MG63 (cell line): ENCODE measurements at places on chromosomes 16 and 17. TPM values are rescaled to one million over a fixed set of nuclear protein-coding genes. Genes with fewer than 3 reads are reported as not detected.

- DNase-seq = no peak
Measured at GRCh38 chr16:60810250-60810649, 1226.0 kb downstream of the CDH8 start.

DNA sequence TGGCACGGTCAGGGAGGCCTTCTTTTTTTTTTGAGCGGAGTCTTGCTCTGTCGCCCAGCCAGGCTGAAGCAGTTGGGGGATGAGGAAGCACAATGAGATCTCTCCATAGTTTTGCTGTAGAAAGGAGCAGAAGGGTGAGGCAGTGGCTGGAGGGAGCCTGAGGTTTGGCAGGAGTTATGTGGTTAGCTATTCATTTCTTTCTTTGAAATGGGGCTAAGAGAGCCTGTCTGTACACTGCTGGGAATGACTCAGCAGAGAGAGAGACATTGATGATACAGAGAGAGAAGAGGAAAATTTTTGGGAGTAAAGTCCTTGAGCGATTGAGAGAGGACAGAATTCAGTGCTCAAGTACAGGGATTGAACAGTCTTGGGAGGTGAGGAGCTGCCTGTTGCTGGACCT lies 22.1 kb downstream of the NOS2 start:
- peak; percentile 47 for DNase-seq

The EFNB3 gene
- total RNA-seq = 0.53 TPM in 1 of 2 replicates, not detected in the other

The WFDC1 gene
- 0.40 TPM in 1 of 2 replicates, not detected in the other for total RNA-seq

The CX3CL1 gene
- total RNA-seq = not detected in 2 replicates

GRCh38 chr17:7508145-7508544 lies 24.0 kb downstream of the POLR2A start:
- DNase-seq = no peak

DNA sequence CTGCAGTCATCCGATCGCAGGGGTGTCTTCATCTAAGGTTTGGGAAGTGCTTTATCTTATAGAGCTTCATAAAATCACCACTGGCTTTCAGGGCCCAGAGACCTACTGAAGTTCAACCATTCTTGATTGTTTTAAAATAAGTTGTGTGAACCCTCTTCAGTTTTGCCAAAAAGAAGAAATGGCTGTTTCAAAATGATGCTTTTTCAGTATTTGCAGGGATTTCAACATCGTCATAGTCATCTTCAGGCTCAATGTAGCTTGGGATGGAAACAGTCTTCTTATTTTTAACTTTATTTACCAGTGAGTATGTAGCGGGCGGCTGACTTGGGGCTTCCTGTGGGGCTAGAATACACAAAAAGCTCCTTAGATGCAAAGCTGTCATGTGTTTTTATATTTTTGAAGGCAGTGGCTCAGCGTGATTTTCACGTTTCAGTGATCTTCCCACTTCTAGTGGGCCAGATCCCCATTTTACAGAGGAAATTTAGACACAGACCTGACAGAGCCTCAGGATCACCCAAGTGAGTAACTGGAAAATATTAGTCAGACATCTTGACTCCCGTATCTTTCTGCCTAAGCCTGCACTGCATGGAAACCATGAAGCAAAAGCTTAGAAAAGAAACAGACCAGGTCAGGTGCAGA lies 19.1 kb upstream of the ZNF594 start:
- DNase-seq = no peak

DNA sequence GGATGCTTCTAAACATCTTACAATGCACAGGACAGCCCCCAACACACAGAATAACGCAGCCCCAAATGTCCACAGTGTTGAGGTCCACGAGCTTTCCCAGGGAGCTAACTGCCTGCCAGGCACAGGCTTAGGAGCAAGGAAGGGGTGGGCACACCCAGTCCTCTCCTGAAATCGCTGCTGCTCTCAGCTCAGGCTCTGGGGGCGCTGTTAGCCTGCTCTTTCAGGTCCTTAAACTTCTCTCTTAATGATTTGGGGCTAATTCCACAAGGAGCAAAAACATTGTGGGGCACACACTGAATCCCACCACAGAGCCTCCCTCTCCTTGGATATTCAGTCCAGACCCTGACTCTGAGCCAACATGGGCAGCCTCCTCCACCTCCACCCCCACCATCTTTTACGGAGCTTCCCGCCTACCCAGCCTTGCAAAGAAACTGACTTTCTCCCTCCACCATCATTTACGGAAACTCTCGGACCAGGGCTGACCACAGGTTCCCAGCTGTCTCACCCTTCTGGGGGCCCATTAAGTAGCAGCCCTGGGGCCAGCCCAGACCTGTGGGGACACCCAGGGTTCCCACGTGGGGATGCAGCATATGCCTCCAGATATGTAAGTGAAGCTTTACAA lies 1.1 kb downstream of the CD300H start:
- peak; percentile 57 for DNase-seq

The FOXL1 gene
- not detected in 2 replicates for total RNA-seq

GRCh38 chr16:622920-623280 lies 7.9 kb upstream of the WFIKKN1 start:
- no peak for DNase-seq

DNA sequence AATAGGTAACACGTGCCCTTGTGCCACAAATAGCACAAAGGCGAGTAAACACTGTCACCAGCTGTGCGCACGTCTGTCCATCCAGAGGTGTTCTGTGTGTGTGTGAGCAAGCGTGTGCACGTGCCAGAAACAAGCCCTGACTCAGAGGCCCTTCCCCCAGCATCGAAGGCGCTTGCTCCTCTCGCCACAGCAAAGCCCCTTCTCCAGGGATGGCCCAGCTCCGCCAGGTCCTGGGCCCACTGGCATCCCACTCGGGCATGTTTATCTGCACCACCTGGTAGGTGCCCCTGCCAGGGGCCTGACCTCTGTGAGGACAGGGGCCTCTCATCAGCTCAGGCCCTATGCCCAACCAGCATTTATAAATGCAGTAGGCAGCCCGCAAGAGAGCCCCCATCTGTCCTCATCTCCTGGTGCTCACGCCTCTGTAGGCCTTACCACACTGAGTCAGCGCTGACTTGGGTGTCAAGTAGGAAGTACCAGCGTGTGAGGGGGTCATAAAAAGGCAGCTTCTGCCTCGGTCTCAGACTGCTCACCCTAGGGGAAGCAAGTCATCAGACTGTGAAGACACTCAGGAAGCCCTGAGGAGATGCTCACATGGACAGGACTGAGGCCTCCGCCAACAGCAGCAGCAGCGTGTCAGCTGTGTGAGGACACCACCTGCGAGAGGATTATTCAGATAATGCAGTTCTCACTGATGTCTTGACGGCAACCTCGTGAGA lies 10.8 kb downstream of the TMEM235 start:
- no peak for DNase-seq

The SLFN12L gene
- not detected in 2 replicates for total RNA-seq

The PDIA2 gene
- total RNA-seq = 3.1 TPM in 1 of 2 replicates, not detected in the other

GRCh38 chr17:42276359-42276608 lies at the start of gene STAT5B:
TSS of gene STAT5B (minus strand) at chr17:42276391. CDS start at chr17:42232127, 44,264 bp downstream.
- DNase-seq = peak; percentile 78

- no peak for DNase-seq
Measured at GRCh38 chr17:18025945-18026776, 12.8 kb downstream of the ATPAF2 start.

- no peak for DNase-seq
Measured at GRCh38 chr17:19376811-19377210, 1.5 kb upstream of the MAPK7 start.

DNA sequence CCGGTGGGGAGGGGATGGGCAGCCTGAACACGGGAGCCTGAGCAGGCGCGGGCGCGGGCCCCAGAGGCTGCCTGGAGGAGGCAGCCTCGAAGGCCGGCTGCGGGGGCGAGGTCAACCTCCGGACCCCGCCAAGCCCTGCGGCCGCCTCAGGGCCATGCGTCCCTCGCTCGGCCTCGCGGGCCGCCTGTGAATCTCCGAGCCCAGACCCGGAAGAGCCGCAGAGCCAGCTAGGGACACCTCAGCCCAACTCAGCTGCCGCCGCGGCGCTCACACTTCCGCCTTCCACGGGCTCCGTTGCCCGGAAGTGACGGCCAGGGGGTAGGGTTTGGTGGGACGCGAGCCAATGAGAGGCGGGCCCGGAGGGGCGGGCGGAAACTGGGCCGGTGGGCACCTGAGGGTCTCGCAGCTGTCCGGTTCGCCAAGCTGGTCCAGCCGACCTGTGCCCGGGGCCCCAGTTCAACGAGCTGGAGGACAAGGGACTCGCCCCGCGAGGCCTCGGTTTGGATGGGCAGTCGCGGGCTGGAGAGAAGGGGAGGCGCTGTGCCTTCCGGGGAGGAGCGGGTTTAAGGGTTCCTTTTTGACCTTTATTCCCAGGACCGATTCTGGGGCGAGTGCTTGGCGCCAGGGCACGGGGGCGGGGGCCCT lies at the start of gene SLC38A10:
Gene SLC38A10, minus strand, starts transcription at position 277 of the 645 bp plus-strand sequence. CDS start 386 bp downstream, outside the sequence.
- peak; percentile 92 for DNase-seq

DNA sequence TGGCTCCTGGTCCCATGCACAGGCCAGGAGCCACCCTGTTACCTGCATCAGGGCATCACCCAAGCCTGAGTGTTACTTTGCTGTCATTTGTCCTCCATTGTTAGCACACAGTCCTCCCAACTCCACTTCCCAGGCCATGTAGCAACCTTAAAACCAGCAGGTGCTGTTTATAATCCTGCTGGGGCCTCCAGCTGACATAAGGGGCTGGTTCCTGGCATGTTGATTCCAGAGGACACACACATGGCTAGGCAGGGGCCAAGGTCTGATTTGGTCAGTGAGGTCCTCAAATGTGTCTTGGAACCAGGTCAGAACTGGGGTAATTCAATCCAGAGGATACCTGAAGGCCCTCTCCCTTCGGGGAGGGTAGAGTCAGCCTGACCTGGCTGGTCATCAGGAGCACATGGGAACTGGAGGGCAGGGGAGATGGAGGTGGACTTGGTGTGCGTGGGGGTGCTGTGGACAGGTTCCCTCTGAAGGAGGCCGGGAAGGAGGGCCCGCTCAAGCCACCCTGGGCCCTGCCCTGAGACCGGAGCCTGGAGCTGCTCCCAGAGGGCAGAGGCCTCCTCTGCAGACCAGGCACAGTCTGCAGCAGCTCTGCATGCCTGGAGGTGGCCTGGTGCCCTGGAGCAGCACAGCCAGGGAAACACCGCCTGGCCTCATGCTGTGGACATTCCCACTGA lies 6.6 kb downstream of the ADORA2B start:
- DNase-seq = no peak

DNA sequence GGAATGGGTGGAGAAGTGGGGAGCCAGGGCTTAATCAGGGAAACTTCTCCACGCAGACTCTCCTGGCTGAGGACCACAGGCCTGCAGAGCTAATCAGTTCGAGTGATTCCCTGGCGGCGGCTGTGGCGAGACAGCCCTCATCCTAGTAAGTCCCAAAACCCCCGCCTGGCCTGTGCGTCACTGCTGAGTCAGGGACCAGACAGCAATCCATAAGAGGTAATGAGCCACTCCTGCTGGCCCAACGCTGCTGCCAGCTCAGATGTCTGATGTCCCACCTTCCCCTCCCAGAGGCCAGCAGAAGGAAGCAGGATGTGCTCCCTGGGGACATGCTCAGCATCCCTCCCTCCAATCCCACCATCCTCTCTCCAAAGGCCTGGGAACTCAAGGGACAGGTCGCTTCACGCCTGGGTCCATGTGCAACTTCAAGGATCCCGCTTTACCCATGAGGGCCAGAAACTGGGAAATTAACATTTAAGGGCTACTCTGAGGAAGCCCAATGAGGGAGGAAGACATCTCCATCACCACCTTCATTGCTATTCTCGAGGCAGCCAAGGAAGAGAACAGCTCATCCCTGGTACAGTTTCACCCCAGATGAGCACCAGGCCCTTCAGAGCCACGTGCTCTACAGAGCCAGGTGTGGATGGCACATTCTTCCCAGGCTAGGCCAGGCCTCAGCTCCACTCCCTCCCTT lies 7.9 kb downstream of the ACLY start:
- peak; percentile 82 for DNase-seq

The GPRC5B gene
- total RNA-seq = 5.3 and 6.4 TPM in 2 replicates

The LRRC46 gene
- total RNA-seq = not detected in 2 replicates

The SENP3 gene
- total RNA-seq = 85.6 and 106 TPM in 2 replicates

GRCh38 chr17:70658317-70658716 lies 489.0 kb downstream of the KCNJ2 start:
- no peak for DNase-seq

The C16orf78 gene
- not detected in 2 replicates for total RNA-seq

The TVP23A gene
- not detected in 2 replicates for total RNA-seq

DNA sequence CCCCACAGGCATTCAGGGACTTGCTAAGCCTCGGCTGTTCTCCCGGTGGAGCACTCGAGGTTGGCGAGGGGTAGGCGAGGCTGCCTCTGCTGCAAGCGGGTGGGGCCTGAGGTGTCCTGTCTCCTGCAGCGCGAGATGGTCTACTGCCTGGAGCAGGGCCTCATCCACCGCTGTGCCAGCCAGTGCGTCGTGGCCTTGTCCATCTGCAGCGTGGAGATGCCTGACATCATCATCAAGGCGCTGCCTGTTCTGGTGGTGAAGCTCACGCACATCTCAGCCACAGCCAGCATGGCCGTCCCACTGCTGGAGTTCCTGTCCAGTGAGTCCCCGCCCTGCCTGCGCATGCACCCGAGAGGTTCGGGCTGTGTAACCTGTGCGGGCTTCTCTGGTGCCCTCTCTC lies 26.3 kb downstream of the TSC2 start:
- no peak for DNase-seq

DNA sequence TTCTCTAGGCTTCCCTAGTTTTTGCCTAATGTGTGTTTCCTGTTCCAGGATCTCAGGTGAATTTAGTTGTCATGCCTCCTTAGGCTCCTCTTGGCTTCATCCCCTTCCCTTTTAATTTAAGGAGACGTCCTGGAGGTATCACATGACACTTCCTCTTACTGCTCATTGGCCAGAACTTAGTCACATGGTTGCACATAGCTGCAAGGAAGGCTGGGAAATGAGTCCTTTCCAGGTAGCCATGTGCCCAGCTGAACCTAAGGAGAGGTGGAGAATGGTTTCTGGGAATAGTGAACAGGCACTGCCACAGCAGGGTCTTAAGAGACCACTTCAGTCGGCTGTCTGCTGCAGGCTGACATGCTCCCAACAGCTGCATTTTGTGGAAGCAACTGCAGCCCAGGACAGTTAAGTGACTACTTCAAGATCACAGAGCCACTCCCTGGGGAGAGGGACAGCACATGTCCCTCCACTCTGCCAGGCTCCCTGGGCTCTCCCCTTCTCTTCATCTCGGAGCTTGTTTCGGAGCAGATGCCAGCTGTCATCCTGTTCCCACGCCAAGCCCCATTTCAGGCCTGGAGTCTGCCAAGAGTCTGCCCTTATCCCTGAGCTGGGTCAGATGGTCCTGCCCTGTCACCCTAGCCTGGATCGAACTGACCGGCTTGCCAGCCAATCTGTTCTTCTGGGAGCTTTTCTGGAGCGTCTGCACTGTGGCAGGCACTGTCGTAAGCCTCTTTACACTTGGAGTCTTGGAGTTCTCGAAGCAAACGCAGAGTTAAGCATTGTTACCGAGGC lies 81.4 kb upstream of the FOXF1 start:
- no peak for DNase-seq
